ENCODE measurements at places on chromosomes 11 and 22. TPM values are rescaled to one million over a fixed set of nuclear protein-coding genes. Genes with fewer than 3 reads are reported as not detected.

Gene TRAF6
- 8.2 TPM for total RNA-seq

Gene UBTFL1
- not detected for total RNA-seq

Gene CCDC116
- total RNA-seq, result 0.22 TPM

Gene FGF4
- not detected for total RNA-seq
